ENCODE measurements at places on chromosomes 7 and 10. TPM values are rescaled to one million over a fixed set of nuclear protein-coding genes. Genes with fewer than 3 reads are reported as not detected.

DNA sequence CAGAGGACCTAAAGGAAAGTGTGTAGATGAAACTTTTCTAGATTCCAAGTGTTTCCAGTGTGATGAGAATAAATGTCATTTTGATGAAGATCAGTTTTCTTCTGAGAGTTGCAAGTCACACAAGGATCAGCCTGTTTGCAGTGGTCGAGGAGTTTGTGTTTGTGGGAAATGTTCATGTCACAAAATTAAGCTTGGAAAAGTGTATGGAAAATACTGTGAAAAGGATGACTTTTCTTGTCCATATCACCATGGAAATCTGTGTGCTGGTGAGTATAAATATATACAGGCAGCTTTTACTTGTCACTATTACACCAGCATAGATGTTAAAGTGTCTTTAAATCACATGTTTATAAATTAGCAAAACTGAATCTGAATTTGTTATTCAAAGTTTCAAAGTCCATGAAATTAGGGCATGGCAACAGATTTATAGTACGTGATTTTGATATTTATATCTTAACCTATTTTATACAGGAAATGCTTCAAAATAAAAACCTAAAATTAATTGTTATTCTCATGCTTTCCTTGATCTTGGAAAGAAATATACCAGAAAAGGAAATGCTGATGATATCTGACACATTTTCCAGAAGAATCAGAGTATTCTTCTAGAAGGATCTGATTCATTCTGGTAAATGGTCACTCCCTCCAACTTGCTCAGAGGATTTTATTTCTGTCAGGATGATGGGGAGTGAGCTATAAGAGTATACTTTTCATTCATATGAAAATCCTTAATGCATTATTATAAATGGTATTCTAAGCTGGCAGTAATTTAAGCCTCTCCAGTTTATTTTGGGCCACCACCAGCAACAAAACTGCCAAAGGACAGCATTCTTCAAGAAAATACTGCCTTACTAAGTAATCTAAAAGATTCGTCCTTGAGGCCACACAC lies 71.4 kb downstream of the ITGB8 start:
- no peak overlapping the region for H3K27ac ChIP-seq
- DNase-seq, result no peak
- no peak overlapping the region for H3K4me3 ChIP-seq
- H3K36me3 ChIP-seq, result no peaks in the 10 kb centered on the region
- no peaks in the 10 kb centered on the region for H3K4me1 ChIP-seq

GRCh38 chr10:71539442-71540118 lies 142.9 kb downstream of the CDH23 start:
- H3K27me3 ChIP-seq, result no peaks in the 10 kb centered on the region
- H3K36me3 ChIP-seq, result no peaks in the 10 kb centered on the region
- H3K4me3 ChIP-seq, result no peak overlapping the region
- no peak for DNase-seq
- peaks cover 13% of the 10 kb centered on the region for H3K4me1 ChIP-seq

- no peak overlapping the region for H3K4me3 ChIP-seq
- no peaks in the 10 kb centered on the region for H3K27me3 ChIP-seq
- no peak overlapping the region for H3K27ac ChIP-seq
- no peak for DNase-seq
Observed at GRCh38 chr10:47318706-47319105, 3.5 kb upstream of the GDF2 start.

DNA sequence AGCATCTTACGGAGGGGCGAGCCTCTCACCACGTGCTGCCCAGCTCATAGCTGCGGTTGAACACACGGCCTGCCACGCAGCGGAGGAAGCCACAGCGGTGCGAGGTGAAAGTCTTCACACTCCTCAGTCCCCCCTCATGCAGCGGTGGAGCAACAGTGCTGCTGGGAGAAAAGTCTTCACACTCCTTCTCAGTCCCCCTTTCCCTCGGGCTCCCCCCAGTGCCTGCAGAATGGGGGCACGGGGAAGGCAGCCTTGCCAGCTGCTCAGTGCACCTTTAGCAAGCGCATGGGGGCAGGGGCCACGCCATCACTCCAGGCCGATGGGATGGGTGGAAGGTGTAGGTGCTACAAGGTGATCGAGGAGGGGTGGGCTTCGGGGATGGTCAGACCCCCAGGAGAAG lies 206.3 kb upstream of the TCERG1L start:
- no peaks in the 10 kb centered on the region for H3K36me3 ChIP-seq
- no peak overlapping the region for H3K27ac ChIP-seq
- H3K4me3 ChIP-seq, result no peak overlapping the region
- H3K4me1 ChIP-seq, result no peaks in the 10 kb centered on the region
- no peaks in the 10 kb centered on the region for H3K27me3 ChIP-seq

DNA sequence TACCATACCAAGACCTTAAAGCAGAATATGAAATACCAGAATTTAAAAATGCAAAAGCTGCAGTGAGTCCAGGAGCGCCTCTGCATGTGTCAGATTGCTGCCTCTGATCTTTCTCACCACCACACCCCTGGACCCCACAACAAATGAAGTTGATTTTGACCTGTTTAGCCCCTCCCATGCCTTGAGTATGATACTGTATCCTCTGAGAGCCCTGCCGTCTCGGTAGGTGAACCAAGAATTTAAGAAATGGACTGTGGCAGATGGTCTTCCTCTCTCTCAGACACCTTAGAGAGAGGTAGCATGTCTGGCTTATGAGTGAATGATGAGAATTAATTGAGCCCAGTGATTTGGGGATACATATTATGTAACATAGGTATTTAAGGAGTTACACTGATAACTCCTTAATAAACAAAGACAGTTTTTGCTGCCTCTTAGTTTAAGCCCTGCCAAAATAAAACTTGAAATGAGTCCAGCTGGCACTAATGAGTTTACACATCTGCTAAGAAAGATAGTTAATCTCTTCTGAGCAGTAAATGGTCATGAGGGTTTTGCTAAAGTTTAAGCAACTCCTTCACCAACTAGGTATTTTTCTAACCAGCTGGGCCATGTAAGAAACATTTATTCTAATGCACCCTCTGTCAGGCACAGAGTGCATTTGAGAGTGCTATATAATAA lies 4.5 kb upstream of the TFPI2 start:
- no peak overlapping the region for H3K27ac ChIP-seq
- no peaks in the 10 kb centered on the region for H3K36me3 ChIP-seq
- H3K4me3 ChIP-seq, result no peak overlapping the region
- H3K4me1 ChIP-seq, result peaks cover 3% of the 10 kb centered on the region

Gene TNS3
- 1.2 TPM for total RNA-seq

Gene TACC2
- 0.19 TPM for total RNA-seq

DNA sequence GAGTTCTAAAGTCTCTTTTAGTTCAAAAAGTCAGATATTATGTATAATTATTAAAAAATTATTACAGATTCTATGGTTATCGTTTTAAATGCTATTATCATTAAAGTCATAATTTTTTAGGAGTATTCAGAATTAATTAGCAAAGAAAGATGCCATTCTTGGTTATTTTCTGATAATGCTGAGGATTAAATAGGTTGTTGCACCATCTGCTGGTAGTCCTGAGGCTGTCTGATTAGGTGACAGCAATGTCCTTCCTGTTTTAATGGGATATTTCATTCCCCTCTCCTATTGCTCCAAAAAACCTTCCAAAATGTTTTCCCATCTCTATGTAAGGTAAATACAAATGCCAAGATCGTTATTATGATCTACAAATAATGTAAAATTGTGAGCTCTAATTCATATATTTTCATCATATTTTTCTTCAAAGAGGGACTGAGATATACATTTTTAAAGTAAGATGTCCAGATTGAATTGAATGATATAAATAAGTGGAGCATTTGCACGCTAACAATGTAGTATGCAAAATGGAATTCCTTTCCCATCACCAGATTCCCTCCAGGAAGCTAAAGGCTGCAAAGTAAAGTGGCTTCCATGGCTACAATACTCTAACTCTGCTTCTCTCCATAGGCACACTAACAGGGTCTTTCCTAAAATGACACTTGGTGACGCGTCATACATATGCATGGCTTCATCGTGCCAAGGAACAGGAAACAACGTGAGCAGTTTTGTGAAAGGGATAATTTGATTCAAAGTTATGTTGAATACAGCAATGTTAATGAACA lies 58.8 kb upstream of the AKR1E2 start:
- peaks cover 7% of the 10 kb centered on the region for H3K4me1 ChIP-seq
- no peak for DNase-seq

Gene GARIN1A
- total RNA-seq, result 2.6 TPM
